H7 (cell line): ENCODE measurements at places on chromosomes 2 and 18. TPM values are rescaled to one million over a fixed set of nuclear protein-coding genes. Genes with fewer than 3 reads are reported as not detected.
A peak's percentile ranks its signal among the peaks of the same experiment; 100 is the strongest.

PSMA8 gene
- total RNA-seq: not detected in 2 replicates

CFAP53 gene
- 0.33 TPM in 1 of 2 replicates, not detected in the other for total RNA-seq

CYP1B1 gene
- 7.3 and 9.2 TPM in 2 replicates for total RNA-seq

APOB gene
- 0.07 and 0.17 TPM in 2 replicates for total RNA-seq

OR6B2 gene
- total RNA-seq: not detected in 2 replicates

DNA sequence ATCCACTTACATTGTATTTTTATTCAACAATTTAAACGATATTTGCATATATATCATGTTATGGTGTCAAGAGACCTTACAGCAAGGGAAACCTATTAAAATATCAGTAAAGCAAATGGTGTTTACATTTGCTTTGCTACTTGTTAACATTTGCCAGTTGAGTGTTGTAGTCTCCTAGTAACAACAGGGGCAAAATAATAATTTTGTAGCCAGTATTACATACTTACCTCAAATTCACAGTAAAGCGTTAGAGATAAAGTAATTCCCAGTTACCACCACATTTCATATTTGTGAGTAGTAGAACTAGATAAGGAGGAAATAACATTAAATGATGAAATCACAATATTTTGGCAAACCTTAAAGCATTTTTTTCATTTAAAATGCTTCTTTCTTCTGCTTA lies 71.3 kb downstream of the FASTKD2 start:
- no peak for DNase-seq

DNA sequence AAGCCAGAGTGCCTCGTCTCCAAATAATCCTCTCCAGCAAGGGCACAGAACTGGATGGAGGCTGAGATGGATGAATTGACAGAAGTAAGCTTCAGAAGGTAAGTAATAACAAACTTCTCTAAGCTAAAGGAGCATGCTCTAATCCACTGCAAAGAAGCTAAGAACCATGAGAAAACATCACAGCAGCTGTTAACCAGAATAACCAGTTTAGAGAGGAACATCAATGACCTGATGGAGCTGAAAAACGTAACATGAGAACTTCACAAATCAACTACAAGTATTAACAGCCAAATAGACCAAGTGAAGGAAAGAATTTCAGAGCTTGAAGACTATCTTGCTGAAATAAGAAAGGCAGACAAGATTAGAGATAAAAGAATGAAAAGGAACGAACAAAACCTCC lies 32.3 kb downstream of the WDPCP start:
- DNase-seq: no peak

DNA sequence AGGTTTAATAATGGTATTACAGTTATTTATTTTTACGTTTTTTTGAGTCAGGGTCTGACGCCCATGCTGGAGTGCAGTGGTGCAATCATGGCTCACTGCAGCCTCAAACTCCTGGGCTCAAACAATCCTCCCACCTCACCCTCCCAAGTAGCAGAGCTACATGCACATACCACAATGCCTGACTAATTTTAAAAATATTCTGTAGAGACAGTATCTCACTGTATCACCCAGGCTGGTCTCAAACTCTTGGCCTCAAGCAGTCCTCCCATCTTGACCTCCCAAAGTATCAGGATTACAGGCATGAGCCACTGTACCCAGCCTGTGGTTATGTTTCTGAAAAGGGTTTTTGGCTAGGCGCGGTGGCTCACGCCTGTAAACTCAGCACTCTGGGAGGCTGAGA lies 120.8 kb downstream of the ESCO1 start:
- no peak for DNase-seq

GRCh38 chr2:47811668-47812067 lies 28.7 kb downstream of the MSH6 start:
- no peak for DNase-seq

DNA sequence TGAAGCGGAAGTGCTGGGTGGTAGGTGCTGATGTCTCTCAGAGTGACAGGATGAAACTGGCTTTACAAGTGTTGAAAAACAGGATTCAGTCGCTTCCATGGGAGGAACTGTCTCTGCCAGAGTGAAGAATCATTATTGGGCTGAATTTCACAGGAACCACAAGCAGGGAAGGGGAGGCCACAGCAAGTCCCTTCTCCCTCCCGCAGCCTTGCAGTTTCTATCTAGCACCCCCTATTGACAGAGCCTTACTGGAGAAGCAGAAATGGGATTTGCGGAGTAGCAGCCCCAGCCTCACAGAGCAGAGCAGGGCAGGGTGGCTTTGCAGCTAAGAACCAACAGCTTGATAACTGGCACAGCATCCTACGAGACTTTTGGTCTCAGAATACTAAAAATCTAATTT lies 33.3 kb upstream of the RMP24 start:
- peak; percentile 67 for DNase-seq

DNA sequence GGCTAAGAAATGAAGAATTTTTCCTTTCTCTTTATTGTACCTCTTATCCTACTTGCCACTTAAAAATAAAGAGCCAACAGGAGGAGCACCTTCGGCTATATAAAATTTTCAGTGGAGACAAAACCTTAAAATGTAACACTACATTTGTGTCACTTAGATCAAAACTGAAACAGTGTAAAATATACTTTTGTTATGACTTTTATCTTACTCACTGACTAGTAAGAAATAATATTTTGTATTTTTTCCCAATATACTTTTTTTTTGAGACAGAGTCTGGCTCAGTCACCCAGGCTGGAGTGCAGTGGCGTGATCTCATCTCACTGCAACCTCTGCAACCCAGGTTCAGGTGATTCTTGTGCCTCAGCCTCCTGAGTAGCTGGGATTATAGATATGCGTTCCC lies 28.3 kb downstream of the KCNJ13 start:
- DNase-seq: no peak

DNA sequence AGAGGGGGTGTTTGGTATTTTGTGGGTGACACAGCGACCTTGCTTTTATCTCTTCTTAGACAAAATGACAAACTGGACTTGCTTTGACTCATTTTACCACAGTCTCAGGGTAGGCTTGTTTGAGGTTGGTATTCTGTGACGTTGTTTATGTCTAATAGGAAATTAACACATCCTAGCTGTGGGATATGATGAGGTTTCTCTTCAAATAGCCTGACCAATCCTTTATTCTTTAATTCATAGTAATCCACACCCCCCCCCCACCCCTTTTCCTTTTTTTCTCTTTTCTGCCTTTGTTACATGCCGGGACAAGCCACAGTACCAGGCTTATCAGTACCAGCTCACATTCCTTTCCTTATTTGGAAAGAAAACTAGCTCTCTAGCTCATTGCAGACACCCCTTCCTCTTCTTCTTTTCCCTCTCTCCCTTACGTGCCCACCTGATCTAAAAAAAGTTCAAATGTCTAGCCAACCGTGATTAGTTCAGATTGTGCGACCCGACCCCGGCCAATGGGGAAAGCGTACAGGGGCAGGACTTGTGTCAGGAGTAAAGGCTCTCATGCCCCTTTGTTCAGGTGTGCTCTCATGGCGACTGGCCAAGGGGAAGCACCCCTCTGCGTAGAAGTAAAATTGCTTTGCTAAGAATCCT lies 52.2 kb upstream of the PTPRM start:
- DNase-seq: no peak

GRCh38 chr18:47283476-47283875 lies 32.0 kb upstream of the SKOR2 start:
- DNase-seq: peak; percentile 43
